Skeletal muscle cell (primary cell): ENCODE measurements at places on chromosomes 6 and 20.

DNA sequence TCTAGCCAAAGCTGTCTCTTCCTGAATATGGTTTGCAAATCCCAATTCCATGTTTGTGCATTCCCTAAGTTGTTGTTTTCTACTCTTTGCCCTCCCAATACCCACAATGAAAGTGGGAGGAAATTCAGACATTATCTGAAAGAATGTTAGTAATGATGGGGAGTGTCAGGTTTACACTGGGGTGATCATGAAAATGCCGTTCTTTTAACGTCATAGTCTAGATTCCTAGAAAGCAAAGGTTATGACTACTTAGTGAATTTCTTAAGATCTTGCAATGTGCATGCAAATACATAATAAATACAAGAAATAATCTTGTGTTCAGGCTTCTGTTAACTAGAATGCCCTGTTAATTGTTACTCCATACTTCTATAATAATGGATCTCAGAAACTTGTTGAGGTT lies 101.0 kb downstream of the LCA5 start:
- no peak for DNase-seq

- no peak for DNase-seq
Measured at GRCh38 chr20:39299783-39300182, 337.6 kb downstream of the DHX35 start.

DNA sequence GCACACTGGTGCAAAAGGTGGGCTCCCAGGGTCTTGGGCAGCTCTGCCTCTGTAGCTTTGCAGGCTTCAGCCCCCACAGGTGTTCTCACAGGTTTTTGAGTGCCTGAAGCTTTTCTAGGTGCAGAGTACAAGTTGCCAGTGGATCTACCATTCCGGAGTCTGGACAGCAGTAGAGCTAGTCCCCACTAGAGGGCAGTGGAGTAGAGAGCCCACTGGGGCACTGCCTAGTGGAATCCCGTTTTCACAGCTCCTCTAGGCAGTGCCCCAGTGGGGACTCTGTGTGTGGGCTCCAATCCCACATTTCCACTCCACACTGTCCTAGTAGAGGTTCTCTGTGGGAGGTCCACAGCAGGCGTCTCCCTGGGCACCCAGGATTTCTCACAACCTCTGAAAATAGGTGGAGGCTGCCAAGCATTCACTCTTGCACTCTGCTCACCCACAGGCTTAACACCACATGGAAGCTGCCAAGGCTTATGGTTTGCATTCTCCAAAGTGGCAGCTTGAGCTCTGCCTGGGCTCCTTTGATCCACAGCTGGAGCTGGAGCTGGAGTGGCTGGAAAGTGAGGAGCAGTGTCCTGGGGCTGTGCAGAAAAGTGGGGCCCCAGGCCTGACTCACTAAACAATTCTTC lies 86.3 kb upstream of the PROKR2 start:
- no peak for DNase-seq

DNA sequence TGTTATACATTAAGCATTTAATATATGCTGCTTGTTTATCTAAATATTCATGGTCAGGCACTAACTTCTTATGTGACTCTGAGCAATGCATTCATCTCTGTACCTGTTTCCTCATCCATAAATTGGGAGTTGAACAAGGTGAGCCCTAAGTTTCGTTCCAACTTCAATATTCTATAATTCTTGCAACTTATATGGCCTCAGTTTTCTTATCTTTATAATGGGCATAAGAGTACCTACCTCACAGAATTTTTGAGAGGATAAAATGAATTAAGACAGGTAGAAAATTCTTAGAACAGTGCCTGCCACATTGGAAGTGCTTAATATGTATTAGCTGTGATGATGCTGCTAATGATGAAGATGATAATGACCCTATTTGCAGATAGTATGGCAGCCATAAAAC lies 11.8 kb upstream of the HIVEP2 start:
- DNase-seq: no peak

- no peak for DNase-seq
Measured at GRCh38 chr6:170083236-170084051, 207.4 kb downstream of the DLL1 start.

GRCh38 chr6:54618572-54618971 lies 228.0 kb upstream of the FAM83B start:
- DNase-seq: no peak

DNA sequence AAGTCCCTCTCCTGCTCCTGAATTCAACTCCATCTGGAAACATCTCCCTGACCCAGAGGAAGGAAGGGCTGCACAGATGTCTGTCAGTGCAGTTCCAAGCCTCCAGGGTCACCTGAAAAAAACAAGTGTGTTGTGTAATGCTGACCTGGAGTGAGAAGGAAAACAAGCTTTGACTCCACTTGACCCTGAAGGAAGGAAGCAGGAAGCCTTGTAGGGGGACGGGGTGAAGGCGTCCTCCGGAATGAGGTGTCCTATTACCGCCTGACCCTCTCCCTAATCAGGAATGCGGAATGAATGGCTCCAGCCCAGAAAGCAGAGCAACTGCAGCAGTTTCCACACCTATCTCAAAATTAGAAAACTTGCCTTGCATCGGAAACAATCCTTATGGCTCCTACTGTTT lies 13.9 kb upstream of the ADGRF5 start:
- no peak for DNase-seq

- no peak for DNase-seq
Measured at GRCh38 chr20:38804682-38805501, 605 bp upstream of the PPP1R16B start.

DNA sequence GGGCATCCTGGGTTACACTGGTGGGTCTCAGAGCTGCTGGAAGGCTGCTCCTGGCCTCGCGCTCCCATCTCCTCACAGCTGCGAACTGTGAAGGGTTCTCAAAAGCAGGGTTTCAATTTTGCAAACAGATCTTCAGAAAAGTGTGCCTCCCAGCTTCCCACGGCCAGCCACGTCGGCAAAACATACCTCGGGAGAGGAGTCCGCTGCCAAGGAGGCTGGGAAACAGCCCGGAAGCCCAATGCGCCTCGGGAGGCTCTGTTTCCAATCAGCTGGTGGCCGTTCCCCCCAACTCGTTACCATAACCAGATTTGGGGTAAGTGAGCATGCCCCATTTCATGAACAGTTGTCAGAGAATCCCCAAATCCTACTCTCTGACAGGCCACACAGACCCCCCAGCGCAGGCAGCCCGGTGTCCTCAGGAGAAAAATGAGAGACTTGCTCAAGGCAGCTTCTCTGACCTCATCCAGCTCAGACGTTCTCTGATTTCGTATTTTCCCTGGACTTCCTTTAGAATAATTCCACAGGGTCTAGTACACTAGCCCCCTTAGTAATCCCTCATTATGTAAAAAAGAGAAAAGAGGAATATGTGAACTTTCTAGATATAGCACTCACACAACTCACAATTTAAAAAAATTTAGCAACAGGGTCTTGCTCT lies 98.4 kb downstream of the SNX5 start:
- DNase-seq: no peak

DNA sequence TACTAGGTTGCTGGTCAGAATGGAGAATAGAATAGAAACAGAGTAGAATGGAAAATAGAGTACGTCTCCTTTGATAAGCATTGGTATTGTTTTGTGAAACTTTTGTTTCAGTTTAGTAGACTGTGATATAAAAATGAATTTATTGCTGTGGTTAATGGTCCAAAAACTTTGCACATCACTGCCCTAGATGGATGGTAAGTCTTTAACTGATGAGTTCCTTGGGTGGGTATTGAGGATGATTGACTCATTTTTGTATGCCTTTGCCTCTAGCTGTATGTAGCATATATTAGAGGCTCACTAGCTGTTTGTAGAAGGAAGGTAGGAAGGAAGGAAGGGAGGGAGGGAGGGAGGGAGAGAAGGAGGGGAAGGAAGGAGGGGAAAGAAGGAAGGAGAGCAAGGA lies 48.3 kb downstream of the ZDHHC14 start:
- DNase-seq: no peak

DNA sequence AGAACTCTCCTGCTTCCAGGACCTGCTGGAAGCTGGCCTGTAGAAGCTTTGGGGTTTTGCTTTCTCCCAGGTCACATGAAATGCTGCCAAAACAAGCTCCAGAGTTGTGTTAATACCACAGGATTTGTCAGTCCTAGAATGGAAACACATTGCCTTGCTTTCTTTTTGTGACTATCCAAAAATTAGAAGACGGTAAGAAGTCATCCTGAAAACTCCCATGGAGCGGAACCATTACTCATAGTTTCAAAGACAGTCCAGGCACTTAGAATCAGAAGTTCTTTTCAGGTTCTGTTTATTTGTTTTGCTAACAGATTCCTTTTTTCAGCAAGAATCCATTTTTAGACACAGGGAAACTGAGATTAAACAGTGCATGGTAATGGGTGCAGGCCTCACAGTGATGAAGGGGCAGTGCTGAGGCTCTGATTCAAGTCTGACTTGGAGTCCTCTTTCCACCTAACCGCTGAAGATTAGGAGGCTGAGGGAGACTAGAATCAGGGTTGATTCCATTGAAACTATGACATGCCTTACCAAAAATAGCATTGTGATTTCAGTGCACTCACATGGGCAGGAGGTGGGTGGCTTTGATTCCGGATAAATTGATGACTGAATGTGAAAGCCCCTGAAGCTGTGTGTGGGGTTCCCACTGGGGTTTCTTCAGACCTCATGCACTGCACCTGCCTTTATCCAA lies 72.2 kb upstream of the NAA20 start:
- no peak for DNase-seq

- peak; percentile 34 for DNase-seq
Measured at GRCh38 chr20:56422076-56422823, 10.2 kb downstream of the CASS4 start.

DNA sequence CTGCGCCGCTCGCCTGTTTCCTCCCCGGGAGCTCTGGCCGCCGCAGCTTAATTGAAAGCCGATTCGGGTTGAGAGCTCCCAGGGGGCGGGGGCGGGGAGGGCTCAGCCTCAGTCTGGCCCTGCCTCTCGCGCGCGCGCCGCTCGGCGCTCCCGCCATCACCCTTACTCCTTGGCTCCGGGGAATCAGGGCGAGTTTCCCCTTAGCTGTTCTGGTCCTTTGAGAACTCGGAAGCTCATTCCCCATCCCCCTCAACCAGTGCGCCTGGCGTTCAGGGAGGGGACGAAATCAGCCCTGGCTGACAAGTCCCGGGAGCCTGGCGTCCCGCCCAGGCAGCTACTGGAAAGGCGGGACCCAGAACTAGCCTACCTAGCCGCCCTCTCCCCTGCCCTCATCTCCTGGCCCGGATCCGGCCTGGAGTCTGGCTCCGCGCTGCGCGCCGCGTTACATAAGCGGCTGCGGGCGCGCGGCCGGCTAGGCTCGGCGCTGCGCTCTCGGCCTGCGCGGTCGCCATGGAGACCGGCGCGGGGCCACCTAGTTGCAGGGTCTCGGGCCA lies 2.8 kb downstream of the SLC12A5 start:
- no peak for DNase-seq

DNA sequence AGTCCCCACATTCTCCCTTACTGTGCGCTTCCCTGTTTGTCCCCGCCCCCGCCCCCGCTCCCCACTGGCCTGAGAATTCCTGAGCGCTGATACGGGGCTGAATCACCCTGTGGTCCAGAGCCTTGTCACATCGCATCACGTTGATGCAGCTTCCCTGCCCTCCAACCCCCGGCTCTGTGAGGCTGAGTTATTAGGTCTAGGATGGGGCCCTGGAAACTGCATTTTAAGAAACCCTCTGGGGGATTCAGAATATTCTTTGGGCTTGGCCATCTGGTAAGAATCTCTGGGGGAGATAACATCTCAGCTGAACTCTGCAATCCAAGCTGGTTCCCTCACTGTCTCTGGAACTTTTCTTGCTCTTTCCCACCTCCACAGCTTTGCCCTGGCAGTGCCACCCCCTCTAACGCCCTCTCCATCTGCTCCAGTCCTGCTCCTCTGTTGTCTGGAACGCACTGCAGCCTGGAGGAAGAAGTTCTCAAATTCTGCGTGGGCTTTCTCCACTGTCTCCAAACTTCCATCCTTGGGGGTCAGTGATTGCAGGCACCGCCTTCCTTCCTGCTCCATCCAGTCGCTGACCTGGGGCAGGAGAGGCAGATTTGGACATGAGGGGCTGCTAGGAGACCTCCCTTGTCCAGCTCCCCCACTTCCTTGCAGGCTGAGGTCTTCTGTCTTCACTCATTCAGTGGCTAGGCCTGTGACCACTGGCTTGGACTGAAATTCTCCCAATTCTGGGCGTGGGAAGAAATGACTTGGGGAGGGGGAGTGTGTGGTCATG lies 42.6 kb downstream of the KIAA1755 start:
- DNase-seq: peak; percentile 92

DNA sequence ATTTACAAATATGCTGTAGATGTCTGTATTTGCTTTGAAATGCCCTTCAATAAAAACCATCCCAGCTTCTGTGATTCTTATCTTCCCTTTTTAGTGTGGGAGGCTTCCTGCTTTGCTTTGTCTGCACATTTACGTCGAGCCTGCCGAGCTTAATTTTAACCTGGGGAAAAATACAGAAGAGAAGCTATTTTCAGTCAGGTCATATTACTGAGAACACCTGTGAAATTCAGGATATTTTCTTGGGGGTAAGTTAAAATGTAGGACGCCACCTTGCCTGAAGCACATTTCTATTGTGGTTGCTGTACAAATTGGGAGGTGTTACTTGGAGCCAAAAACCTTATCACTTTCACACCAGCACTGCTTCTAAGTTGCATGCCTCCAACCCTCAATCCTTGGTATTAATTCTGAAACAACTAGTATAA lies 43.6 kb upstream of the FUCA2 start:
- DNase-seq: no peak

- peak; percentile 4 for DNase-seq
Measured at GRCh38 chr20:15582146-15582760, 991.0 kb downstream of the KIF16B start.

- DNase-seq: no peak
Measured at GRCh38 chr20:56625837-56626236, 3.3 kb upstream of the TFAP2C start.

DNA sequence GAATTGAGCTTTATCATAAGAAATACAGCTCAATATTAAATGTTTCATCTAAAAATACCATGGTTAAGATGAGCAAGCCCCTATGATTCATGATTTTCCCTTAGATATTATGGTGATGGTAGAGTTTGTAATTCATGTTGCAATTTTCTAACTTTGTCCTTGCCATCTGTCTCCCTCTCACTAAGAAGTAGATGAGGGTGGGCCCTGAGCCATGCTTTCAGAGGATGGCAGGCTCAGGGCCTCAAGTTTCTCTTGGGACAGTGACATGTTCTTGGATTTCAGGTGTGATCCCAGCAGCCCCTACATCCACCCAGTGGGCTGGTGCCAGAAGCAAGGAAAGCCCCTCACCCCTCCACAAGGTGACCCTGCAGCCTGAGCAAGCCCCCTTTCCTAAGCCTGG lies 25.6 kb downstream of the L3MBTL1 start:
- DNase-seq: no peak
